Left hindlimb (tissue), 1 donor: ENCODE measurements at places on chromosomes 2 and 18.

- DNase-seq = no peak
Observed at GRCh38 chr2:12513339-12513738, 203.4 kb upstream of the TRIB2 start.

- no peak for DNase-seq
Observed at GRCh38 chr2:191885650-191886049, 38.8 kb upstream of the CAVIN2 start.

DNA sequence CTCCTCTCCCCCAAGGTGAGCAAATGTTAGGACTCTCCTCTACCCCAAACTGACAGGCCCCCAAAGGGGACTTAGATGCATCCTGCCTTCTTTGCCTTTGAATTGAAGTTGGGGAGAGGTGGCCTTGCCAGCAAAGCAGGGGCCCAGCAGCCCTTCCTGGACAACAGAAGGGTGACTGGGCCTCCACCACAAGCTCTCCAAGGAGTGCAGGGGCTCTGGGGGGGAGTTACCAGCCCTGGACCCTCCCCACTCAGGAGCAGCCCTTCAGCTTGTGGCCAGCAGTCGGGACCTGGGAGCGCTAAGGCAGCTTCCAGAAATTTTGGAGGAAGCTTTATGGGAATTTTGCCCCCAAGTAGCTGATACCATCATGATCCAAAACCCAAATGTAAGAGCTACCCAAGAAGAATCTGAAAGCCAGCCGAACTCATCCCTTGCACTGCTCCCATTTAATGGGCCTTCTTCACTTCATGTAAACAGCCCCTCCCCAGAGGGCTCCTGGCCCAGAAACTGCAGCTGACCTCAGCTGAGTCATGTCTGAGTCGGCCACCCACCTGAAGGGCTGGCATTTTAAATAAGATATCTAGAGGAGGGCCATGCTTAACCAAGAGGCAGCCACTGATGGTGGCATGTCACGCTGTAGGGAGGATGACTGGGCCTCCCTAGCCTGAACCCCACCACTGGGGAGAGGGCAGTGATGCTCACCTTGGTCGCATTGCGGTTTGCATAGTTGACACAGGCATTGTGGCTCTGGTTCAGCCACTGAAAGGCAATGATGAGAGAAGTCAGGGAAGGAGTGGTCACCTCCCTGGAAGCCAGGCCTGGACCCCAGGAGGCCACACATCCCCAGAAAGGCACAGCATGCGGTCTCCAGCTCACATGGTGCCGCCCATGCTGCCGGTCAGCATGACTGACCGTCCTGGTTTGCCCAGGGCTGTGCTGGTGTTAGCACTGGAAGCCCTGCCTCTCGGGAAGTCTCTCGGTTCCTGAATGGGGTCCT lies 71.5 kb downstream of the SFXN5 start:
- DNase-seq = no peak

- no peak for DNase-seq
Observed at GRCh38 chr2:6574121-6574520, 291.6 kb downstream of the CMPK2 start.

DNA sequence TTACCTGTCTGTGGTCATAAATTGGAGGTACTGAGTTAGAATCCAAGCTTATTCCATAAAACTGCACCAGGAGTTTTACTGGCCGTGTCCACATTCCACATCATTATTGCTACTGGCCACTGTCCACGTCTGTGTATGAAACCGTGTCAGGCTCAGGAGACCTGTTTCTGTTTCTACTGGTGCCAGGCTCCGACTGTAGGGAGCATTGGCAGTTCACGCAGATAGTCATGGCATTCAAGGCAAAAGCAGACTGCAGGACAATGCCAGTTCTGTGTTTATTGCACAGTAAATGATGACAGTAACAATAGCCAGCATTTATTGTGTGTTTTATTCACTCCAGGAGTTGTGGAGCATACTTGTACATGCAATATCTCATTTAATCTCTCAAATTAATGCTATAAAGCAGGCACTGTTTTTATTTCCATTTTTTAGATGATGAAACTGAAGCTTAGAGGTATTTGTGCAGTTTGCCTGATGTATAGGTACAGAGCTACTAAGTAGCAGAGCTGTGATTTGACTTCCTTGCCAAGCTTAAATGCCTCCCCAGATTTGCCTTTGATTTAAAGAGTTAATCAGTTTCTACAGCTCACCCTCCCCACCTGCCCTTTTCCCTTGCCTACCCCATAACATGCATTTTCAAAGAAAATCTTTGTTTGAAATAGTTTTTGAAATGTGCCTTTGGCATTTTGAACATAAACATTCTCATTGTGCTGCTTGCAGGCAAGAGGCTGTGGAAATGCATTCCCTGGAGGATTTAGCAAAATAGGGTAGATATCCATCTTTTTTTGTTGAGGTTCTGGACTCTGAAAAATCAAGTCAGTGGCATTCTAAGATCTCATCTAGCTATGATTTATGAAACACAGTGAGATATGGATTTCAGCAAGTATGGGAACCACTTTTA lies 55.5 kb downstream of the MAP4K4 start:
- DNase-seq = no peak

DNA sequence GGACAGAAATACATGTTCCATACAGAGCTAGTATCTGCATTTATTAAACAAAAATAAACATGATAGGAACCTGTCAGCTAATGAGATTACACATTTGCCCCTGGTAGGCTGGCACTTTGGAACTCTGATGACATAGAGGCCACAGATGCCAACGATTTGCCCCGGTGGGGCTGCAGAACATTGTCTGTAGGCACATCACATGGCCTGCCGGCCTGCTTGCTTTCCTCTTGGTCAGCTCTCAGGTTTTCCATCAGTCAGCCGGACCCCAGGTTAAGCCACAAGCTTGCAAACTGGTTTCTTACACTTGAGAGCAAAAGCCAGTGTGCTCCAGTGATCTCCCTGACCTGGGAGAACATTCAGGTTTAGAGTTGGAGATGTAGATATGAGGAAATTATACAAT lies 60.3 kb downstream of the CRACDL start:
- DNase-seq = no peak

DNA sequence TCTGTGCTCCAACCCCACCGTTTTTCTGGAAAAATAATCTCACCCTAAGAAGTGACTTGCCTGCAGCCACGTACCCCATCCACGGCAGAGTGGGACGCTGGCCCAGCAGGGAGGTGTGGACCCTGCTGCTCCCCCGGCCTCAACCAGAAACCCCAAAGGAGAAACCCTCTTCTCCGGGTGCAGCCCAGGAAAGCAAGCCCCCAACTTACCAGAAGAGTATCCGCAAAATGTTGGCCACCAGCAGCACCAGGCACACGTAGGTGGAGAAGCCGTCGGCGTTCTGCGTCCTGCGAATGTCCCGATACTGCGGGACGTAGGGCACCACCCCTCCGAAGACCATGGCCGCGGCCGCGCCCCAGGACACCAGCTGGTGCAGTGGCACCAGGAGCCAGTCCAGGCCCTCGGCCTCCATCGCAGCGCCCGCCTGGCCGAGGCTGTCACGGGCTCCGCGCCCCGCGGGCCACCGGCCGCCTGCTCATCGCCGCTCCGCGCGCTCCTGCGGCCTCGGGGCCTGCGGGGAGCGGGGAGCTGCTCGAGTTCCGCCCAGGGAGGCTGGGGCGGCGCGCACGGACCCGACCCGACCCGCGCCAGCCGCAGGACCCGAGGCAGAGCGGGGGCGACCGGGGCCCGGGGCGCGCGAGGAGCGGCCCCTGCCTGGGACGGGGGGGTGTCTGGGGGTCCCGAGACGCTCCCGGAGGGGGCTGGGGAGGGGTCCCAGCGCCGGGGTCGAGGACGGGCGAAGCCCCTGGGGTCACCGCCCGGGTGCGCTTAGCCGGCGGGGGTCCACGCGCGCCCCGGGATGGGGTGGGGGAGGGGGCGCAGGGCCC lies 725 bp downstream of the SLC66A2 start:
- DNase-seq = no peak
